ENCODE measurements at places on chromosomes 7 and 10.

DNA sequence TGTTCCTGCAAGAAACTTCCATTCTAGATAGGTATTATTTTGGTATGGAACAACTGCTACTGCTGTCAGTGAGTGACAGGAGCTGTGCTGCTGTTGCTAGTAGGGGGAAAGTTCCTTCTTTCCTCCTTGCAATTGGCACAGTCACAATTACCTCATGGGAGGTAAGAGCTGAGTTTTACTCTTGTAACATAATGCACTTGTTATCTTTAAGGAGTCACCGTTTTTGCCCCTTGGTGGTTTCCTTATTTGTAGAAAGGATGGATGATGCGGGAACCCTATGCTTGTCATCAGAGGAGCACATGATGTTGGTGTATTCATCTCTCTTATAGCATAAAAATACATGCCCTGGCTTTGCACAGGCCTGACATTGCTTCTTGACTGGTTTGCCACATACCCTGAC is 234.7 kb upstream of the NPY start:
- DNase-seq: no peak

DNA sequence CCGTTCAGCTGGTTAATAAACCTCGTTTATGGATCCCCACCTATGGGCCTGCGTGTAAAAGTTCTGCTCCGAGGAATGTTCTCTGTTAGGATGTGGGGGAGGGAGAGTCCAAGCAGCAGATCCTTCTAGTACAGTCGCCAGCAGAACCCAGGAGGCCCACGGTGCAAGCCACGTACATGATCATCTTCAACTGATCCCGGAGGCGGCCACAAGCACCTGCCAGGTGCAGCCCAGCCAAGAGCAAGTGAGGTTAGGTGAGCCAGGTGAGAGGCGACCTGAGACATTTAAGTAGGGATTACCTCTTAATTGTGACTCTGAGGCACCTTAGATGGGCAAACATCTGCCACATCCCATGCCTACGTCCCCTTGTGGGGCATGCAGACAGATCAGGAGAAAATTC is 18.0 kb upstream of the FGFR2 start:
- DNase-seq: no peak

DNA sequence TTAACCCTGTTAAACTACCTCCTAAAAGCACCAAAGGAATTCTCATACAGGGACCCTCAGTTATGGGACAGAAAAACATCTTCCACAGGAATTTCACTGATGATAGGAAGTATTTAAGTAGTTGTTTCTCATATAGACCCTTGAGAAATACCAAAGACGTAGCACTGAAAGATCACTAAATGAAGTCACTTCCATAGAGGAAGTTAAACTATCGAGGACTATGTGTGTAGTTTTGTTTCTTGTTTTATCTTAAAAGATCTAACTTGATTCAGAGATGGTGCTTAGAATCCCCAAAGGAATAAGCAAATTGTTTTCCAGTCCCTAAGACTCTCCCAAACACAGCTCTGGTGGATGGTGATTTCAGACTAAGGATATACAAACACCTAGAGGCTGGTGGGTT is 94.8 kb upstream of the AFAP1L2 start:
- DNase-seq: no peak

GRCh38 chr7:107816011-107816566 is 13.1 kb upstream of the SLC26A3 start:
- no peak for DNase-seq

- no peak for DNase-seq
These were observed 12.9 kb downstream of the BAG3 start for GRCh38 chr10:119663866-119664698.

DNA sequence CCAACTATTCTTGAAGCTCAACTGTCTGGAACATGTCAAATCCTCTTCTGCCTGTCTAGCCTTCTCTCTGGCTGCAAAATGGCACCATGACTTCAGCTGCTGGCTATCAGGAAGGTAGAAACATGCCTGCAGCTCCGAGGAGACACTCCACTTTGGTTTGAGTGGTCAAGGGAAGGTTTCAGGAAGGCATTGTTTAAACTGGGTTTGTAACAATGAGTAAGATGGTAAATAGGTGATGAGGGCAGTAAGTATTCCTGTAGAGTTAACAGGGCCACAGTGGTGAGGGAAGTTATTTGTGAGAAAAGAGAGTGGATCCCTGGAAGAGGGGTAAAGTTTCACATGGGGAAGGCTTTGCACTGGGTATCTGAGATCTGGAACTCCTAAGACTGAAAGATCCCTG is 231.5 kb downstream of the ABCA13 start:
- DNase-seq: no peak

- no peak for DNase-seq
These were observed 3.1 kb upstream of the SMURF1 start for GRCh38 chr7:99146979-99147378.

Data from HEK293T (cell line).